ENCODE measurements at places on chromosomes 3 and 15. TPM values are rescaled to one million over a fixed set of nuclear protein-coding genes. Genes with fewer than 3 reads are reported as not detected.

- no peak for DNase-seq
Observed at GRCh38 chr3:39705351-39705900, 104.0 kb upstream of the MYRIP start.

DNA sequence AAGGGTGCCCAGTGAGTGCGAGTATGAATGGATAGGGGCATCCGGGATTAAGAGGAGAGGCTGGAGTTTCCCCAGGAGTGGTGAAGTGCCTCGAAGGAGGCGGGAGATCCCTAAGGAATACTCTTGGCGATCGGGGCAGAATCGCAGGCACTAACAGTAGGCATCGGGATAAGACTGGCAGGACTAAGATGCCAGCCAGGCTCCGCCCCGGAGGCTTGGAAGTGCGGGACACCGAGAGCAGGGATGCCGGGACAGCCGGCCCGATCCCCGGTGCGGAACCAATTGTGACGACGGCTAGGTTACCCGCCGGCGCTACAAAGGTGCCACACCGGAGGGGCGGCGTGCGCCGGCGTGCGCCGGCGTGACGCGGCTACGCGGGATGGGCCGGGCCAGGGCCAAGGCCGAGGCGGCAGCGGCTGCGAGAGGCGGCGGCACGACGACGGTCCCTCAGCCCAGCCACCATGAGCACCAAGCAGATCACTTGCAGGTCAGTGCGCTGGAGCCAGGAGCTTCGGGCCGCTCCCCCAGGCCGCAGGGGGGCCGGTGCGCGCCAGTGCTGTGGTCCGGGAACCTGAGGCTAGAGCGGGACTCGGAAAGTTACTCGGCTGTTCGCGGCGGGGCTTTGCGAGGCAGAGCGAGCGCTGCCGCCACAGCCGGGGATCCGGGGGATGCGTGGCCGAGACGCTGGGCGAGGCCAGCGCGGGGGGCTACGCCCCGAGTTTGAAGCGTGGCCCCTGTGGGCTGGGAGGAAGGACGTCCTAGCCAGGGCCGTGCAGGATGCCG, at the start of gene MKRN2:
Gene MKRN2 (plus strand): TSS at position 398 of the 783 bp plus-strand sequence. CDS start 64 bp downstream, at position 462.
- no peak for DNase-seq

TMEM207 gene
- not detected for total RNA-seq

ACSBG1 gene
- total RNA-seq = 0.07 TPM

- no peak for DNase-seq
Observed at GRCh38 chr3:73733746-73734145, 109.0 kb upstream of the PDZRN3 start.

DNA sequence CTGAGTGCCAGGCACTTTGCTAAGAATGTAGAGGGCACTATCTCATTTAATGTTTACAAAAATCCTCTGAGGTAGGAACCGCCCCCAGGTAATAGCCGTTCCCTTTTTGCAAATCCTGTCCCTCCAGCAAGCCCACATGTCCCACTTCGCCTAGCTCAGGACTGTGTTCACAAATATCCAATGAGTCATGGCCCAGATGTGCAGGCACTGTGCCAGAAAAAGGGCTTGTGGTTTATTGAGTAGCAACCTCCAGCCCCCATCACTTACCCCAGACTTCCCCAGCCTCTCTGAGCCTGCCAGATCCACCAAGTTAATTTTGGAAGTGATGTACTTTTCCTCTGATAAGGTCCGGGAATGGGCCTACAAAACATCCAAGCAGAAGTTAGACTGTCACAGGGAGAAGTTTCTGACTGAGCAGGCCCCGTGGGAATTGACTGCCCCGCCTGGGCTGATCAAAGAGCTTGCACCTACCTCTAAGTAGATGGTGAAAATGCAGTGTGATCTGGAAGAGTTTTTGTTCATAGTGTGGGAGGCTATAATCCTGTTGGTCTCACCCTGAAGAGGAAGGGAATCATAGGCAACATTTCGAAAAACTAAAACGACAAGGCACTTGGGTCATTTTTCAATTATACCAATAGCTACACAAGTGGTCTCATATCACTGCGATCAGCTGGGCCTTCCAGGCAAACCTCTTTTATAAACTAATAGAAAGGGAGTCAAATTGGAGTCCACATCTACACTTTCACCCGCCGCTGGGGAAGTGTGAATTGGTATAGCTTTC, 15.7 kb downstream of the KIF9 start:
- peak; percentile 40 for DNase-seq

- no peak for DNase-seq
Observed at GRCh38 chr15:74108111-74108510, 22.3 kb upstream of the ISLR2 start.

PCOLCE2 gene
- total RNA-seq = 7.7 TPM

- peak; percentile 20 for DNase-seq
Observed at GRCh38 chr3:66407611-66408218, 93.1 kb downstream of the LRIG1 start.

DNA sequence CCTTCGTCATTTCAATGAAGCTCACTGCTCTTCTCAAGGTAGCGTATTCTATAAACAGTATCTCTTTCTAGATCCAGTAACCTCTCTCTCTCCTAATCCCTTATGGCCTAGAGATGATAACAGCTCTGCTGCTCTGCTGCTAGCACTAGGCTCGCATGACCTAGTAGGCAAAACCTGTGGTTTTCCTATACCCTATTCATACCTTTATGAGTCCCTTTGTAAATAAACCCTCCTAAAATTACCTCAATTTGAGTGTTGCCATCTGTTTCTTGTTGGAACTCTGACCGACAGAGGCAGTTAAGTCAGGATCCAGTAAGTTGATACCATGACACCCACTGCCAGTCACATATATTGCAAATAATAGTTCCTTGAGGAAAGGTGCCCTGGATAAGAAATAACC, 7.3 kb downstream of the CCDC14 start:
- no peak for DNase-seq

DNA sequence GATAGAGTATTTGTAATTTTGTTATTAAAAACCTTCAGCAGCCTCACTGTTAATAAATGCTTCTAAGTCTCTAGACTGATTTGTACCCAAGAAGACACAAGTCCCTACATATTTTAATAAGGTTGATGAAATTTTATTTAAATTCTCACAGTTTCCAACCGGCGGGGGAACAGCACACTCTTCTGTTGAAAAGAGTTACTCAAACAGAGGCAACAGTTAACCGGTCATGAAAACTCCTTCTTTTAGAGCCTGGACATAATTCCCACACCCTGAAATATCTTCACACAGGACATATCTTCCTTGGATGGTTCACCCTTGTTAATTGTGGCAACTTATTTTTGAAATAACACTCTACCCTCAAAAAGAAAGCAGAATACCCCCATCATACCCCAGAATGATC, 278.8 kb downstream of the FOXP1 start:
- no peak for DNase-seq

ZNF80 gene
- not detected for total RNA-seq

DNA sequence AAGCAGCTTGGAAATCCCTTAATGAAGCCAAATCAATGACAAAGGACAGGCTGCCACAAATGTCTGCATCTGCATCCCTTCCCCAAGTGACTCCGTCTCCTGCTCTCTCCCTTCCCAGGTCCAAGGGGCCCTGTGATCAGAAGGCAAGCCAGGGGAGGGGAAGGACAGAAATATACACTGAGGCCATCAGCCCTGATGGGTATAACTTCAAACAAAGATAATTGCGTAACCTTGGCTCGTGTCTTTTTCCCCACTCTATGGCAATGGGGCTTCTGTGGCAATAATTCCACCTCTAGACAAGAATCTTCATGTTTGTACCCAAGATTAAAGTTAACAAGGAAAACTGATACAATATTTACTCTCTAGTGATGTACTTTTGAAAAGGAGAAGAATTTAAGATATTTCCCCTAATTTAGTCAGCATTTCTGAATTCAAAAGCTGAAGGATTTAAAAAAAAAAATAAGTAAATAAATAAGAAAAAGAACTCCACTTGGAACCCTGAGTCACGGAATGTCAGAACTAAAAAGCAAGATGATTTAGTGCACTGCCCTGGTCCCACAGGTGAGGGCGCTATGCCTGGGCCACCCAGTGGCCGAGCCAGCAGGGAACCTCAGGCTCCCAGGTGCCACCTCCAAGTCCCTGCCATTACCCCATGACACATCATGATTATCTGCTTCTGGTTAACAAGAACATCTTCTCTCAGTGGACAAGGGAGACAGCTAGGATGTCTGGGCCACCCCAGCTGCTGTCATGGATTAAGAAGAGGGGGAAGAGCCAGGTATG, 154.5 kb downstream of the STT3B start:
- DNase-seq = no peak

SAXO2 gene
- 2.2 TPM for total RNA-seq

DNA sequence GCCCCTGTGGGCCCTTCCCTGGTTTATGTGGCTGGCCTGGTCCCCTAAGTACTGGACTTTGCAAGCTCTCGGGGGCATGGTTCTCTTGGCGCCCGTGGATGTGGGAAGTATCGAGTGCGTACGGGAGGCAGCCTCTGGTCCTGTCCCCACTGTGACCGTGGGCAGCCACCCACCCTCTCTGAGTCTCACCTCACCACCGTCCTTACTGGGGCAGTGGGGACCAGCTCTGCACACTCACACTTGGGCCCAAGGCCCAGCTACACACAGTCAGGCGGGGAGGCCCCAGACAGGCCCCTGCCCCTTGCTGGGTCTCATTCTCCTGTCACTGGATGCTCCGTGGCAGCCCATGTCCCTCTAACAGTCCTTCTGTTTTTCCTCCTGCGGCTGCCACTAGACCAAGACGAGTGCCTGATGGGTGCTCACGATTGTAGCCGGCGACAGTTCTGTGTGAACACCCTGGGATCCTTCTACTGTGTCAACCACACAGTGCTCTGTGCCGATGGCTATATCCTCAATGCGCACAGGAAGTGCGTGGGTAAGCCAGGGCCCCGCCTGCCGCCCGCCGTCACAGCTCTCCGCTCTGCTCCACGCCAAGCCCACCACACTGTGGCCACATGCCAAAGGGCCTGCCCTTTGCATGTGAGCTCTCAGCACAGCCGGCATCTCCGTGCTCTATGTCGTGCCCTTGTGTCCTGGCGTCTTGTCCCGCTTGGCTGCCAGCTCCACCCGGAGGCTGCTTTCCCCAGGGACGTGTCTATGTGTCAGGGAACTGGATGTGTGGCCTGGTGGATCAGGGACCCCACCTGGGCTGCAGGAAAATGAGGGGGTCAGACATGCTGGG, 72.7 kb downstream of the FBLN2 start:
- DNase-seq = no peak

C3orf22 gene
- total RNA-seq = not detected

- no peak for DNase-seq
Observed at GRCh38 chr3:45968149-45968548, 24.9 kb downstream of the CXCR6 start.

GRCh38 chr3:126152901-126153694, 27.3 kb downstream of the ALDH1L1 start:
- no peak for DNase-seq

DNA sequence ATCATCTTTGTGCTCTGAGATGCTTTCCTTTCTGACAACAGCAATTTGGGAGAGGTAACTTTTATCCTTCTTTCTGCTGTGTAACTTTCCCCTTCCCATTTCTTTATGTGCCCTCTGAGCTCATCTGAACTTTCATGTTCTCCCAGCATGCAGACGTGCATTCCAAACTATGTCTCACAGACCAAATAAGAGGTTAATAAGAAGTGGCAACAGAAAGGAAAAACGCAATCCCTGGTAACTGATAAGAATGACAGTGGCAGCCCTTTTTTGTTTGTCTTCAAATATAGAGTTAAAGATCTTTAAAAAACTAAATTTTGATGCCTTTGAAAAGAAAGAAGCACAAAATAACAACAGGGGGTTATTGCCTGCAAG, 533.4 kb downstream of the FOXP1 start:
- no peak for DNase-seq

GRCh38 chr3:82293867-82294266, 532.4 kb upstream of the GBE1 start:
- DNase-seq = no peak

- DNase-seq = no peak
Observed at GRCh38 chr3:196111939-196112386, 30.1 kb upstream of the TFRC start.

GRCh38 chr3:126845920-126846715, 136.8 kb upstream of the PLXNA1 start:
- DNase-seq = no peak

DGKG gene
- 1.0 TPM for total RNA-seq

TIPIN gene
- total RNA-seq = 6.8 TPM

- no peak for DNase-seq
Observed at GRCh38 chr3:190074817-190075216, 45.9 kb downstream of the P3H2 start.

IL17RB gene
- 1.7 TPM for total RNA-seq

- DNase-seq = no peak
Observed at GRCh38 chr3:59937201-59937600, 887.4 kb upstream of the CFAP20DC start.

- no peak for DNase-seq
Observed at GRCh38 chr3:172538368-172539151, 15.3 kb upstream of the TNFSF10 start.

GRCh38 chr3:35744419-35744818, 105.1 kb downstream of the ARPP21 start:
- DNase-seq = peak; percentile 0

GRCh38 chr3:143484846-143485512, 363.3 kb downstream of the SLC9A9 start:
- DNase-seq = no peak

TNFAIP8L3 gene
- not detected for total RNA-seq

Data from epithelial cell of proximal tubule (primary cell).